ENCODE measurements at places on chromosomes 5 and 9. TPM values are rescaled to one million over a fixed set of nuclear protein-coding genes. Genes with fewer than 3 reads are reported as not detected.

SPINK13 gene
- total RNA-seq, result not detected

TGFBI gene
- 4.7 TPM for total RNA-seq

RNF183 gene
- total RNA-seq, result not detected

LCN15 gene
- total RNA-seq, result not detected

CER1 gene
- total RNA-seq, result 22.3 TPM

TNFSF15 gene
- not detected for total RNA-seq

PCDHB9 gene
- total RNA-seq, result 2.6 TPM

GRM6 gene
- total RNA-seq, result not detected

CTNND2 gene
- total RNA-seq, result 7.0 TPM

ARHGEF28 gene
- total RNA-seq, result 0.57 TPM

TNC gene
- total RNA-seq, result 0.63 TPM

SPATA6L gene
- 0.75 TPM for total RNA-seq

OR1Q1 gene
- not detected for total RNA-seq

FAXDC2 gene
- 3.0 TPM for total RNA-seq

- no peak for DNase-seq
These were observed 111.6 kb downstream of the SREK1 start for GRCh38 chr5:66255714-66256113.

- DNase-seq, result no peak
These were observed 8.1 kb downstream of the FBLL1 start for GRCh38 chr5:168537176-168537575.

DNA sequence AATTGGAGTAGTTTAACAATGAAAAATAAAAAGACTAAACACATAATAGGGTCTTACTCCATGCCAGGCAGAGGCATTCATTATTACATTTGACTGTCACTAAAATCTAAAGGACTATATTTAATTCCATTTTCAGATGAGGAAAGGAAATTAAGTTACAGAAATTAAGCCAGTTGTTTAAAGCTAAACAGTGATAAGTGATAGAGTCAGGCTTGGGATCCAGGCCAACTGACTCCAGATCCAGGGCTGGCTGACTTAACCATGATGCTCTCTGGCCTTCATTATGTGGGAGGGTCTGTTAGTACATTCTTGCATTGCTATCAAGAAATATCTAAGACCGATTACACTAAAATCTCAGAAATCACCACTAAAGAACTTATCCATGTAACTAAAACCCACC, 107.2 kb downstream of the ARHGEF28 start:
- no peak for DNase-seq

GRCh38 chr5:131988601-131989000, 22.9 kb downstream of the ACSL6 start:
- no peak for DNase-seq

DNA sequence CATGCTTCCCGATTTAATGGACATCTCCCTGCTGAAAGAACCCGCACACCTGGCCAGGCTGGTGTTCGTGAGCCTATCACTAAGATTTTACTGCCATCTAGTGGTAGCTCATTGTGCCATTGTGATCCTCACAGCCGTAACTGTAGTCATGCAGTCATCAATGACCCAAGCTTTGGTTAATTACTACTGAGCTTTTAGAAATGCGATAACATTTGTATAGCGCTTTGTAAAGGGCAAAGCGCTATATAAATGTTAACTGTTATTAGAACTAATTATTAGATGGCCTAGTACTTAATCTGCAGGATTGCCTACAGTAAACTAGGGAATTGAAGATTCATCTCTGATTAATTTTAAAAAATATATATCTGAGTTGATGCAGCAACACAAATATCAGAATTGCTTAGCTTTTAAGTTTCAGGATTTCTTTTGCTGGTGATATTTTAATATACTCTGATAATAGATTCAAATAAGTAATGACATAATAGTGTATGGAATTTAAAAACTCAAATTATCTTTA, 90.2 kb downstream of the HACD4 start:
- DNase-seq, result peak; percentile 70

- DNase-seq, result peak; percentile 53
These were observed 7.4 kb downstream of the LHX2 start for GRCh38 chr9:124018730-124019697.

DNA sequence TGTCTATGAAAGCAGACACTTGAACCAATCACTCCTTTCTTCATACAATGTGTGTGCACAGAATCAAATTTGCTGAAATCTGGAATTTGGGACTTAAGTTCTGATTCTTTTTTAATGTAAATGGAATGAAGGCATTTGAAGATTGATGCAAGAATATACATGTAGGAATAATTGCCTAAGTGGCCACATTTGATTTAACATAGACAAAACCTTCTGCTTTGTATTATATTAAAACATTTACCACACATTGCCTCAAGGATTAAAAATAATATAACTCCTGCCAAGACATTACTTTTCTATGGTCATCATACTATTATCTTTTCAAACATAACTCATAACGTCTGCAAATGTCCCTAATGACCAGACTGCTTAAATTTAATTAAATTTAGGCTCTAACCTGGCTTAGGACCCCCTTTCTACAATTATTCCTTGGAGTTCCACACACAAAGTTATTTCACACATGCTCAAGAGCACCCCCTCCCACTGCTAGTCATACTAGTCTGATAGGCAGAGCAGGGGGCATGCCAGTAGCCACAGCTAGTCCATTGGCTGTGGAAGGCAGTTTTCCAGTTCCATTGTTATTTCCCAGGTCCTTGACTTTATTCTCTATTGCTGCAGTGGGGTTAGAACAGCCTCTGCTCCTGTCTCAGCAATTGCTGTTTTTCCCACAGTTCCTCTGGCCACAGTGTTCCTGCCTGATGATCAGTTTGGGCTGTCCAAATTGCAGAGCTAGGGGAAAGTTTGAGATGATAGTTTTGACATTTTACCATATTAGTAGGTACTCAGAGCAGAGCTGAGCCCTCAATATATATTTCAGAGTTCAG, 360.6 kb upstream of the GRAMD2B start:
- DNase-seq, result no peak

- no peak for DNase-seq
These were observed 32.2 kb upstream of the FSD1L start for GRCh38 chr9:105415662-105415980.

GRCh38 chr5:138575194-138576015, at the start of gene HSPA9:
Gene HSPA9 (minus strand): TSS chr5:138575401. CDS start chr5:138575318, 83 bp downstream.
- DNase-seq, result peak; percentile 97

- no peak for DNase-seq
These were observed 5.1 kb upstream of the ORM1 start for GRCh38 chr9:114317665-114318357.

DNA sequence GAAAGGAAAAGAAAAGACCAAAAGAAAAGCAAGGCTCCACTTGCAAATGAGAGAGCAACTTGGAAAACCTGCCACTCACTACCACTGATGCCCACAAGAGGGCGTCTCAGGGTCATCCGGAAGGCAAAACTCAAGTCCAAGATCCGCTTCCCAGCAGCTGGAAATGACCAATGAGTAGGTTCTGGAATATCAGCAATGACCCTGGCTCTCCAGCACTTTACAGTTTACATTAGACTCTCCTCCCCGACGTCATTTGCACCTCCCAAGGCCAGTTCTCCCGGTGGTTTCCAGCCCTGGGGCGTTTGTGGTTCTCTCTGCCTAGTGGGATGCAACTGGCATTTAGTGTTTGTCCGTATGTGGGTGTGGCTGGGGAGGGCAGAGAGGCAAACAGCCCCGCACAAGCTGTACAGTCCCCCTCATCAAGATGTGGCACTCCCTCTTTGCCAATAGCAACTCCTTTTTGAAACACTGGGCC, 193.8 kb upstream of the ZNF618 start:
- DNase-seq, result peak; percentile 81

DNA sequence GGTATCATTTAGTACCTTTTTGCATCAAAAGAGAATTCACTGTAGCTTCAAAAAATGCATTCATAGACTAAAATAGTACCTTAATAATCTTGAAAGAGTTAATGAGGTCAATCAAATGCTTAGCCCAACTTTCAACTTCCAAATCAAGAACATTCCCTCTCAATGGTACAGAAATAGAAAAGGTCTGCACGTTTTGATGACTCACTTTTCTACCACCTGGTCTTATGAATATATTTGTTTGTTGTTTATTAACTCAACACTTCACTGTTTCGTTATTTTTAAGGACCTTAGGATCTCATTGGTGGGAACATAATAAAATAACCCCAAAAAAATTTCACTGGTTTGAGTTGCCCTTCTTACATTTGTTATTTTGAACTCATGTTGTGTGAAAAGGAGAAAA, 229.5 kb downstream of the MEF2C start:
- no peak for DNase-seq

- no peak for DNase-seq
These were observed 259.5 kb downstream of the GRIA1 start for GRCh38 chr5:153749960-153750359.

DNA sequence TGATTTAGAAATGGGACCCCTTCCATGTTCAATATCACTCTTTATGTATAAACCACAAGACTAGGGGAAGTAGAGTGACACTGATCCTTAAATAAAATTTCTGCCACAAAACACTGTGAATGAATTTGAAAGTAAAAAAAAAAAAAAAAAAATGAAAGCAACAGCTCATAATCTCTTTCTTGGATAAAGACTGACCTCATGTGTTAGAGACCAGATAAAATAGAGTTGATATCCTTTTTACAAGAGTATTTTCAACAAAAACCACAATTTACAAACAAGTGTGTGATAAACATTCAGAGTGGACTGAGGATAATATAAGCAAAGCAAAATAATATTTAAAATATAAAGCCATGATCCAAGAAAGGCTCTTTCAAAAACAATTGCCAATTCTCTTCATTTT, 180.2 kb downstream of the FBXL17 start:
- no peak for DNase-seq

- DNase-seq, result no peak
These were observed 5.6 kb upstream of the LRRC70 start for GRCh38 chr5:62572918-62573514.

DNA sequence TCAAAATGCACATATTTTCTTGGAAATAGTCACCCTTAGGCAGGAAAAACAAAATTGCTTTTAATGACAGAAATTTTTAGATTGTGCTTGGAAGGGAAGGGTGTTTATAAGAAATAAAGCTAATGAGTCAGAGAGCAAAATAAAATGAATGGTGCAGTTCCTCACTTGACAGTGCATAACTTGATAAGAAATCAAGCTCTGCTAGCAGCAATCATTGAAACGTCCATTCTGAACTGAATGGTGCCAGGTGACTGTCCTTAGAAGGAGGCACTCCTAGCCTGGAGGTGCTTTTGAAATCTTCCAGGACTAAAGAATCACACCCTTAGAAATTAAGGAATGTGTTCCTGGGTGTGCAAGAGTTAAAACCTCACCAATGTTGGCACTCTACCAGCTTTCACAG, 202.5 kb downstream of the EFNA5 start:
- no peak for DNase-seq

- no peak for DNase-seq
These were observed 1.7 kb upstream of the PTGER4 start for GRCh38 chr5:40678026-40678425.

DNA sequence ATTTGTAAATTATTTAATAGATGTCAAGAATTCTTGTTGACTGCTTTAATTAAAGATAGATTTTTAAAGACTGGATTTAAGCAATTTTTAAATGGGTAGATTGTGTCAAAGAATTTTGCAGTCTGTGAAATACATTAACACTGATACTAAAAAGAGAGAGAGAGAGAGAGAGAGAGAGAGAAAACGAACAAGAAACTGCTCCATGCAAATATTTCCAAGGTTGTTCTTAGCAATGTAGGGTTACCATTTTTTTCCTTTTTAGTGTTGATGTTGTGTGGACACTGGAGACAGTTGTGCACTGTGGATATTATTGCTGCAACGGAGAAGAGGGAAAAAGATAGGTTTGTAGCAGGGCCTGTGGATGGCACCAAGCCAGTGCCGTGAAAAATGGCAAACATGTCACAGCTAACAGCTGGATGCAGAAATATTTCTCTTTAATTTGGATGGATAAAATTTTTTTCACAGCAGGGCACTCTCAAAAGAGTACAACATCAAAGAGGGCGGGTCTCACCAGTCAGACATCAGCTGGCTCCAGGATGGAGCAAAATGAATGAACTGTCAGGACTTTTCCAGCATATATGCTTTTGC, 58.2 kb downstream of the PRDM6 start:
- DNase-seq, result no peak

- no peak for DNase-seq
These were observed 139.7 kb downstream of the C5orf15 start for GRCh38 chr5:133828722-133829121.

DNA sequence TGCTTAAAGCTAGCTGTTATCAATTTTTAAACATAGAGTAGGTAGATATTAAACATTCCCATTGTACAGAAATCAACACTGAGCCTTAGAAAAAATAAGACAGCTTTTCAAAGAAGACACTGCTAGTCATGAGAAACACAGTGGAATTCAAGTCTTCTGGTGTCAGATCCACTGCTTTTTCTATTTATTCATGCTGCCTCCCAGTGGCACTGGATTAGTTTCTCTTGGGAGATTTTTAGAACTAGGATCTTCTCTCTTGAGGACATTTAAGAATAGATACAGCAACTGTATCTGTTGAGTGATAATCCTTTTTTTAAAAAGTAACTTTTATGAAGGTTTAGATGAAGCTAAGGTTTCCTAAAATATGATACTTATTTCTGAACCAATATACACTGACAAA, 1635.4 kb upstream of the C9orf72 start:
- DNase-seq, result no peak

DNA sequence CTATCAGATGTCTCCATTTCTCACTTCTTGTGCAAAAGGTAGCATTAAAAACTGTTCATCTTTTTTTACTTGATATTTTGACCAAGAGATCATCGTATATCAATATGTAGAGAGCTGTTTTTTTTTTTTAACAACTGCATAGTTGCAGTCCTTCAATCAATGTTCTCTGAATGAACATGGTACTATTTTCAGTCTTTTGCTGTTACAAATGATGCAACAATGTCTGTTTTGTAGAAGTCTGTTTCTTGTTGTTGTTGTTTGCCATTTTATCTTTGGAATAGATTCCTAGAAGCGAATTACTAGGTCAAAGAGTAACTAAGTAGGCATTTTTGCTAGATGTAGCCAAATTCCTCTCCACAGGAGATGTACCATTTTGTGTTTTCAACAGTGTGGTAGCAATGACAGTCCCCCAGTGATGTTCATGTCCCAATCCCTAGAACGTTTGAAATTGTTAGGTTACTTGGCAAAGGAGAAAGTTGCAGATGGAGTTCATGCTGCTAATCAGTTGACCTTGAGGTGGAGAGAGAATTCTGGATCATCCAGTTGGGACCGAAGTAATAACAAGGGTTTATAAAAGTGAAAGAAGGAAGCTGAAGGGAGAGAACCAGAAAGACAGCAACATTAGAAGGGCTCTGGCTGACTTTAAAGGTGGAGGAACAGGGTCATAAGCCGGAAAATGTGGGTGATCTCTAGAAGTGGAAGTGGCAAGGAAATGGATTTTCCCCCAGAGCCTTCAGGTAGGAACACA, 6.3 kb downstream of the MTREX start:
- DNase-seq, result no peak

DNA sequence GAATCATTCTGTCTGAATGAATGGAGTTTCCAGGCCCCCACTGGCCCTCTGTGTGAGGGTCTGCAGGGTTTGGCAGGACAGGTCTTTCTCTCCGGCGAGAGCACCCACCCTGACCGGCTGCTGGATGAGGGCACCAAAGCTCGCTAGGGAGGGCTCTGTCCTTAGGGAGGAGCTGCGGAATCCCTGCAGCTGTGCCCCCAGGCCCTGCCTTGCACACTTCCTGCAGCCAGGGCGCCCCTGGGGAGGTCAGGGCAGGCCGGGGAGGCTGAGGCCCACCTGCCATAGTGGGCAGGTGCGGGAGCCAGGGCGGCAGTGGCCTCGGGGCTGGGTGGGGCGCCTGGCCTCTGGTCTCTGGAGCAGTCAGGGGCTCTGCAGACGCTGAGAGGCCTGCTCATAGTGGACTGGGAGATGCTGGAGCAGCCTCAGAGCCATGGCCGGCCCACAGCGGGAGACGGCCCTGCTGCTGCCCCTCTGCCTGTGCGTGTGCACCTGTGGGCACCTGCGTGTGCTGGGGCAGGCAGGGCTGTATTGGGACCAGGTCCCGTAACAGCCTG, 36.1 kb downstream of the EXOC3 start:
- DNase-seq, result no peak

Measured in H9 (cell line).